Left lobe of liver (tissue), 2 donors: ENCODE measurements at places on chromosomes 2 and 18.

DNA sequence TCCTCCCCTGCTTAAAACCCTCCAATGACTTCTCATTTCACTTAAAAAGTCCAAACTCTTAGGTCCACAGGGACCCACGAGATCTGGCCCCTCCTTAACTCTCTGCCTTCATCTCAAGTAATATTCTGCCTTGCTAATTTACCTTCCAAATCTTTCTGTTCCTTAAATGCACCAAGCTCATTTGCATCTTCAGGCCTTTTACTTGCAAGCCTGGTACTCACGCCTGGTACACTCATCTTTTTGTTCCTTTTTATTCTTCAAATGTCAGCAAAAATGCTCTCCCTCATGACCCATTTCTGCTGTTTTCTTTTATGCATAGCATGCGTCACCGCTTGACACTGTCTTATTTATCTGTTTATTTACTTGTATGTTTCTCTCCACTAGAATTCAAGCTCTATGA is 2.7 kb upstream of the WIPF1 start:
- DNase-seq = no peak

DNA sequence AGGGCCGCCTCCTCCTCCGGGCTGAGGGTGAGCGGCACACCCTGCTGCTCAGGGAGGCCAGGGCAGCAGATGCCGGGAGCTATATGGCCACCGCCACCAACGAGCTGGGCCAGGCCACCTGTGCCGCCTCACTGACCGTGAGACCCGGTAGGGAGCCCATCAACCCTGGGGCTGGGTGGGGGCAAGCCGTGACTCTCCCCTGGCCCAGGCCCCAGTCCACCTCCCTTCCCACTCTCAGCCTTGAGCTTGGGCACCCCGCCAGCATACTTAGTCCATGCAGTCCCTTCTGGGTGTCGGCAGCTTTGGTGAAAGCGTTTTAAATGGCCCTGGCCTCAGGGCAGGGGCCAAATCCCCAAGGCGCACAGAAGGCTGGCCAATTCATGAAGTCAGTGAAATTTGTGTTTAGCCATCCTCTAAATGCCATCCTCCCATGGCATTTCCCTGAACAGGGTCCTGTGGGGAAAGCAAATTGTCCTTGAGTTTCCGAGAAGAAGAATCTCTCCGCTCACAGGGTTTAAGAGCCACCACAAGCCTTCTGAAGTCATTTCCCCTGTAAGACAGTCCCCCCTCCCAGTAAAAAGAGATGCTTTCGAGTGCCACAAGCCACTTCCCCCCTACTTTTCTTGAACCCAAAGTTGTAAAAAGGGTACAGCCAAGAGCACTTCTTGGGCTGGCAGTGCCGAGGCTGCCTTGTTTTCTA is 17.2 kb downstream of the SPEG start:
- no peak for DNase-seq

DNA sequence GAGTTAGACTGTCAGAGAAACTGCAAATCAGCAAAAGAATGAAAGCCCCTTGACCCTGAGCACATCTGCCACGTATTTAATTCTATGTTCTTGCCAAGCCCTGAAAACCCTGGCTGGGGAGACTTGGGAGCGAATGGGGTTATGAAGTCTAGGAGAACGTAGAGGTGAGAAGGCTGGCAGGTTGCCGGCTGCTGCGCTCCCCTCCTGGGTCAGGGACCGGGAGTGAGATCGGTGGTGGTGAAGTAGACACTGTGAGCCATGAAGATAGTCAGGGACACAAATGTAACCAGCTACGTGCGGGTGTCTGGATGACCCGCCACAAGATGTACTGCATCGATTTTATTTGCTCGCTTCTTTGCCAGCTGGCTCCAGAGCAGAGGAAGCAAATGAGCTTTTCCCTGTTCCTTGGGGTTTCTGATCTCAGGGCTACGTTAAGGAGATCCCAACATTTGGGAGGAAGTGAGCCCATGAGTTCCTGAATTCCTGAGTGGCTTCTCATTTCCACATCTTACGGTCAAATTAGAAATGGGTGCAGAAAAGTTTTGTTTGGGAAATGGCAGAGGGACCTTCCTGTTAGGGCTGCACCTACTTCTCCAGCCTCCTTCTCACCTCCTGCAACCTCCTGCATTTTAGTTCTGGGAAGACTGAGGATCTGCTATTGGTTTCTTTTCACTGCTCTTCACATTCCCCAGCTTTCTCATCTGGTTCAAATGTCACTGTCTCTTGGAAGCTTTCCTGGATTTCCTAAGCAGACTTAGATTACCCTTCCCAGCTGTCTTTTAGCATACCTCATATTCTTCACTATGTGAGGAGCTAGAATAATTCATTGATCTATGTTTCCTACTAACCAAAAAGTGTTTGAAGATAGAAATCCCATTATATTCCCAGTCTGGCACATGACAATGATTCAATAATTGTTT is 360.6 kb downstream of the ZNF521 start:
- DNase-seq = no peak

DNA sequence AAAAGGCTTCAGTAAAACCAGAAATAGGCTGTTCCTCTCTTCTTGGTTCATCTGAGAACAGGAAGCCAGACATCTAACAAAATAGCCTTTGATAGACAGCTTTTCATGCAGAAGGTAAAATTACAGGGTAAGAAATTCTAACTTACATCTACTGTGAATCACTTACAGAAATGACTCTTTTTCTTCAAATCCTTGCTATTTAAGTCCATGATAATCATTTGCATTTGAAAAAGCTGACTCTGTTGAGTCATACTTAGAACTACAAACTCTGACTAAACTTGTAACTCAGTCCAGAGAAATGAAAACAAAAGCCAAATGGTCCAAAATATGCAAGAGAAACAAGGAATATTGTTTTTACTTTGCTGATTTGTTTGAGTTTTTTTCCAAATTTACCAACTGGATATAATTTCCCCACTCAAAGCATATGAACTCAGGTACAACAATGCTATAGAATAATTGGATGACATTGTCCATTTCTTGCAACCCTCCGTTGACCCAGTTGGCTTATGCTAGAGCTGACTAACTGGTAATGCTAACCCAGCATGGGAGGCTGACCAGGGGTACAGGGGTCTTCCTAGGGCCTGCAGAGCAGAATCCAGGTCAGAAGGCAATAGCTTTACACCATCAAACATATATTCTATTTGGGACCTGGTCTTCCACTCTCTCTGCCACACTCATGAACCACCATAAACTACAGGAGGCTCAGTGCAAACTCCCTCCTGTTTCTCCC is 18.8 kb upstream of the MREG start:
- DNase-seq = no peak

- peak; percentile 58 for DNase-seq
Measured at GRCh38 chr18:33578518-33579348, 714 bp downstream of the ASXL3 start.

GRCh38 chr2:240856151-240856980 is 12.3 kb upstream of the AGXT start:
- peak; percentile 95 for DNase-seq

- DNase-seq = no peak
Measured at GRCh38 chr18:8359076-8359475, 250.2 kb upstream of the RAB12 start.

GRCh38 chr2:127560931-127561280 is 25.4 kb downstream of the MYO7B start:
- no peak for DNase-seq

GRCh38 chr18:46222710-46223360 is 118.7 kb downstream of the HAUS1 start:
- no peak for DNase-seq

GRCh38 chr2:85851253-85852151 is 37.3 kb downstream of the ST3GAL5 start:
- no peak for DNase-seq

- no peak for DNase-seq
Measured at GRCh38 chr2:165508927-165509326, 39.4 kb downstream of the CSRNP3 start.

GRCh38 chr2:194443926-194444325 is 1213.1 kb upstream of the SLC39A10 start:
- DNase-seq = no peak

DNA sequence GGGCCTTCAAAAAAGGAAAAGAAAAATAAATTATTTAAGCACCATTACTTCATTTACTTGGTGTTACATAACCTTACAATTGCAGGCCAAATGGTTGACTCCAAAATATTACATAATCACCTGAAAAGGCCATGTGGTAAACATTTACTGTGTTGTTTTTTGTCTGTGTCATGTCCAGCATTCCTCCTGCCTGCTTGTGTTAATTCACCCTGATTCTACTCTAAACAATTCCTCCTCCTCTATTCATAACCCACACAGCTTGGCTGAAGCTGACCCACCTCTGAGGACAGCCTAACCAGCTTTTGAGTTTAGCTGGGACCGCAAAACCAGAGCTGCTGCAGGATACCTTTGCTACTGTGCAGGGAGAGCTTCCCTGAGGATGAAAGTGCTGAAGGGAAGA is 35.4 kb downstream of the TMX3 start:
- no peak for DNase-seq

GRCh38 chr2:4408321-4408720 is 704.9 kb downstream of the DCDC2C start:
- DNase-seq = no peak

- no peak for DNase-seq
Measured at GRCh38 chr2:49687918-49688317, 533.6 kb upstream of the FSHR start.

DNA sequence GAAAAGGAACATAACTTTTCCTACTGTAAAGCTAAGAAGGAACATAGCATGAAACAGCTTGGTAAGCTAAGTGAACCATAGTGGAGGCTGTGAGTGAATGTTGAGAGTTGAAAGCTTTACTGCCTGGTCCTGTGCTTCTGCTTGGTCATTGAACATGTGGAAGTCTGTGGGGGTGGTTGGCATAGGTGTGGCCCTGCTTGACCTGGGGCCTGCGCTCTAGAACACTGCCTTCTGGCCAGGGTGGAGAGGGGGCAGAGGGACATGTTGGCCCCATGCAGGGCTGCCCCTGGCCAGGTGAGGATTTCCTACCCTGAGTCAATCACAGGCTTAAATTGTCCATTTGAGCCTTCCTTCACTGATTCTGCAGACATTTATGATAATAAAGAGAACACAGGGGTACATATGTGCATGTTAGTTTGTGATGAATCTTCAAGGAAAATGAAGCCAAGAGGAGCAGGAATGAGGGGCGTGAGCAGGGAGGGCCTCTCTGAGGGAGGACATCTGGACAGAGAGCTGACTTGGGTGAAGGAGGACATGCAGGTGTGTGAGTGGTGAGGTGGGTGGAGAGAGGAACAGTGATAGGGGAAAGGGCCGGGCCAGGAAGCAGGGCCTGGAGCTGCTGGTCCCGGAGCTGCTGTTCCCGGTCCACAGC is 16.6 kb downstream of the TRAF3IP1 start:
- no peak for DNase-seq
